ENCODE measurements at places on chromosomes 7 and 10.

DNA sequence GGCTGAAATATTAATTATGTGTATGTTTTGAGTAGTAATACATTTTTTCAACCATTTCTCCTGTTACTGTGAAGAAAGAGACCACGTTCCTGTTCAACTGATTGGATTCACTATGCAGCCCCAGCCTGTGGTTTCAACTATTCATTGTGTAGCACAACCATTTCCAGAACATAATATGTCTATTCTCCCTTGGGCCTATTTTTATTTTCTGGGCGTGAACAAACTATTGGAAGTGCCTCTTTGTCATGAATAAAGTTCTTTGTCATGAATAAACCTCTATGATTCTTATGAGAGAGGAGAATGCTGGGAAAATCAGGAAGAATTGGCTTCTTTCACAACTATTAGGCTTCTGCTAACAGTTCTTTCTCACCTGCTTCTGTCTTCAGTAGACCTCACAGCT is 152.4 kb downstream of the GNAT3 start:
- DNase-seq = no peak

DNA sequence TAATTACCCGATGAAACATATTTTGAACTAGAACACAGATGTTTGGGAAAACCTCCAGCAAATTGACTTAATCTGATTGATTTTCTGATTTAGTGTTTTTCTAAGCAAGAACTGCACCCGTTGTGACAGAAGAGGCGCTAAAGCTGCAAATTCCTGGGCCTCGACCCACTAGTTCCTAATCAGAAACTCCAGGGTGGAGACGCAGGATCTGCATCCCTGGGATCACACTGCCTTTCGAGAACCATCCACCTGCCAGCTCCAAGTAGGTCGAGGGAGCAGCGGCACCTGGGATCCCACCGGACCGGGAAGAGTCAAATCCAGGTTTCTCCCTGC is 136.8 kb upstream of the CDCA7L start:
- DNase-seq = no peak

DNA sequence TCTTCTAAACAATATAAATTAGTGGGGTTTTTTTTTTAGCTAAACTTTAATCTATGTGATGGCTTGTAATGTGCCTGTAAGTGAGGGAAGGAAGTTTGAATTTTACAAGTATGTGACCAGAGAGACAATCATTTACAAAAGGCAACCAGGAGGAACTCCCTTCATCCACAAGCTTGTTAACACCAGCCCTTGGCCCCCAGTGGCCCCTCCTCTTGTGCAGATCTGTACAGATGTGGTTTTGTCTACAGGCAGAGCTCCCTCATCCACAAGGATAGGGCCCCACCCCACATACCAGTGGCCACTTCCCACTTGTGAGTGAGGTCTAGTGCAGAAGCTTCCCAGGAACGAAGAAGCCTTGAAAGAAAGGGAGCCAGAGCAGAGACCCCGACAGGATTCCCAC is 234.1 kb upstream of the KMT2E start:
- no peak for DNase-seq

DNA sequence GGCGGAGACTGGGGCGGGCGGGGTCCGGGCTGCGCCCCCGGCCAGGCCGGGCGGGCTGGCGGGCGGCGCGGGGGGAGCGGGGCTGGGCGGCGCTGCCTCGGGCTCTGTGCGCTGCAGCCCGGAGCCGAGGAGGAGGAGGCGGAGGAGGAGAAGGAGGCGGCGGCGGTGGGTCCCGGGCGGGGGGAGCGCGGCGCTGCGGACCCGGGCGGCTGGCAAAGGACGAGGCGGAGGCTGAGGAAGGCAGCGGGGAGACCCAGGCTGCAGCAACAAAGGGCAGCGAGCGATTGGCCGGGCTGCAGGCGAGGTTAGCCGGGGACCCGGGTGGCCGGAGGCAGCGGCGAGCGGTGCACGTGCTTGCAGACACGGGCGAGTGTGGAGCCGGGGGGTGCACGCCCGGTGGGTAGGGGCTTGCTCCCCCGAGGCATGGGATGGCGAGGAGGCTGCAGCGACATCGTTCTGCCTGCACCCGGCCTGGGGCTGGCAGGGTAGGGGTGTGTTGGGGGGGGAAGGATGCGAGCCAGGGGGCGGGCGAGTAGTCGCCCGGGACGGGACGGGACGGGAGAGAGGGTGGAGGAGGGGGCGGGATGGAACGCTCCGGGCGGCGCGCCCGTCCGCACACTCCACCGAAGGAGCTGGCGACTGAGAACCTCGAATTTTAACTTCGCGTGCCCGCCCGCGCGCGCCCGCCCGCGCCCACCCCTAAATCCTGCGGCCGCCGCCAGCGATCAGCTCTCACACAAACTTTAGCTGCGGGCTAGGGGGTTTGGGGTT is 844 bp upstream of the KAT6B start:
- DNase-seq = no peak
